ENCODE measurements at places on chromosomes 7 and 10.

DNA sequence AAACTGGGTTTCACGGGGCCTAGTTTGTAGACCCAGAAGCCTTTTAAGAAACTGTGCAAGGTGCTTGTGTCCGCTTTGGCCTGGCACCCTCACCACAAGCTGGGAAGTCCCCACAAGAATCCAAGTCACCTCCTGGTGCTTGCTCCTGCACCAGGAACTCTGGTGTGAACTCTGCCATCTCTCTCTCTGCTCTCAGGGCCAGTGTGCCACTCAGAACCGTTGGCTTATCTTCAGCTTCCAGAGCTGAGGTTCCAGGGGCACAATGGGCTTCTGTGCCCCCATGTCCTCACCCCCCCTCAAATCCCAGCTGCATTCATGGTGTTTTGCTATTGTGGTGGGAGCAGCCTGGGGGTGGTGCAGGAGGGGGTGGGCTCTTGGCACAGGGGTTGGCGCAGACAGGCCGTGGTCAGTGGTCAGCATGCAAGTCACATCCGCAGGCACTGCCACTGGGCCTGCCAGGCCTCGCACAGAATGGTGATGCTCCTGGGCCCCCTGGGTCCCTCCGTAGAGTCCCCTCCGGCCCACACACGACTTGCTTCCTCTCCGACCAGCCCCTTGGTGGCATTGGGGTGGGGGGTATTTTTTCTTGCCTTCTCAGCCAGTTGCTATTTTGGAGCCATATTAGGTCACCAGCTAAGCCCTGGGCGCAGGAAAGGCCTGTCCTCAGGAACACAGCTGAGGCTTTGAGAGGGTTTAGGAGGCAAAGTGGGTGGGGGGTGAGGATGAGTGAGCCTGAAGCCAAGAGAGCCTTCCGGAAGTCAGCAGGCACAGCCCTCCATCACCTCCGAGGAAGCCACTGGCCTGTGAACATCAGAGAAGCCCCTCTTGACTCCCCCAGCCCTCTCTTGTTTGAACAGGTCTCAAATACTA lies 3.0 kb downstream of the ZCCHC24 start:
- DNase-seq = no peak

DNA sequence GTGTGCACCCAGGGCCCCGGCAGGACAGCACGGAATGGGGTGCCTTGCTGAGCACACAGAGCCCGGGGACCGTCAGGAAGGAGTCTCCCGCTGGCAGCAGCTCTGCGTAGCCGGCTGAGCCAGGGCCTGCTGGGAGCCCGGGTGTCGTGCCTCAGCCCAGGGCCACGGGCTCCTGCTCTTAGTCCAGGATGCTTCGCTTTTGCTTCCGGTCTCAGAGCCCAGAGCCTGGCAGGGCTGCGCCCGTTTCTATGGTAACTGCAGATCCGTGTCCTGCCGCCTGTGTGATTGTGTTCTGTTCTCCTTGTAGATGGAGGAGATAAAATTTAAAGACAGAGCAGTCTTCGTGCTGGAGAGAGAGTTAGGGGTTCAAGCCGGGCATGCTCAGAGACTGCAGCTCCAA lies 53.7 kb upstream of the DPYSL4 start:
- no peak for DNase-seq

GRCh38 chr10:22268503-22268902 lies 47.7 kb upstream of the COMMD3 start:
- no peak for DNase-seq

DNA sequence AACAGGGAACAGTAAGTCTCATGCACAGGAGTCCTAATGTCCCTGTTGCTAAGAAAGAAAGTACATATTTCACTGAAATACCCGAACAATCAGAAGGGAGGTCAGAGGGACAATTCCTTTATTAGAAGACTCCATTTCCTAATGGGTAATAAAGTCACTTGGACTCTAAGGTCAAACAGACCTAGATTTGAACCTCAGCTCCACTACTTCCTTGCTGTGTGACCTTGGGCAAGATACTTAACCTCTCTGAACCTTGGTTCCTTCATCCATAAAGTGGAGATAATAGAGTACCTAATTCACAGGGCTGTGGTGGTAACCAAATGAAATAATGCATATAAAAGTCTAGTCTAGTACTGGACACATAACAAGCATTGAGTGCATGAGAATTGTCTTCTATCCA lies 29.2 kb upstream of the HABP2 start:
- DNase-seq = no peak

GRCh38 chr10:18429335-18429734 lies 222.1 kb downstream of the NSUN6 start:
- DNase-seq = no peak

GRCh38 chr7:132872034-132872433 lies 209.9 kb downstream of the CHCHD3 start:
- DNase-seq = no peak

GRCh38 chr10:86673827-86674581 lies 5.7 kb downstream of the LDB3 start:
- DNase-seq = no peak

- no peak for DNase-seq
These were observed 102.4 kb upstream of the SVIL start for GRCh38 chr10:29737074-29737593.

GRCh38 chr10:63206997-63207811 lies 74.1 kb downstream of the NRBF2 start:
- DNase-seq = no peak

DNA sequence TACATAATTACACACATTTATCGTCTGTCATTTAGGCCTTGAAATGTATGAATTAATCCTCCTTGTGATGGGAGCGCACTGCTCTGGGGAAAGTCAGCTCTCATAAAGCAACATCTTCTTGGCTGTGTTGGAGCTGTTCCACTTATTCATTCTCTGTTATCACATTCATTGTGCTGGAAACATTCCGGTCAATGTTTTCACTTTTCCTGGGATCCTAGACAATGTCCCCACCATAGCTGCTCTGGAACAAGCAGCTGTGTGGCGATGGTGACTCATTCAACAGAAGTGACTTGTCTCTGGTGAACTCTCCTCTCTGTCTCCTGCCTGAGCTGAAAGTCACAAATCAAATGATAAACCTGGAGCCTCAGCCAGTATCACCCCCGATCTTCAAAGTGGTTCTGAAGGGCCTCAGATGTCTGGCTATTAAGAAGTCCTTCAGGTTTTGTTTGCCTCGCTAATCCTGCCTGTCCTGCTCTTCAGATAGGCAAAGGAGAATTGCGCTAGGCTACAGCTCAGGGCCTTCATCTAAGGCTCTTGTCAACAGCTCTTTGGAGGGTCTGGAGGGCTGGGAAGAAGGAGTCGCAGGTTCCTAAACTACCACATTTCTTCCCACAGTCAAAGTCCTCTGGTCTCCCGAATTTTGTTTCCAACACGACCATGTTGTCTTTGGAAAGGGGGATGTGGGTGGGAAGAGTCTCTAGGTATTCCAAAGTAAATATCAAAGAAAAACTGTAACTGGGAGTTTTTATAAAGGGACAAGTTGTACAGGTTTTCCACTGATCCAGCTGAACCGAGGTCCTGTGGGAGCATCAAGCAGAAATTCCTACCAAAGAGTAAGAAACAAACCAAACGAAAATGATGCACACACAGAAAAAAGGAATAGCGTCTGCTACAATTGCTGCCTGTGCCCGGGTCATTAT lies 29.3 kb downstream of the KLF6 start:
- DNase-seq = no peak

DNA sequence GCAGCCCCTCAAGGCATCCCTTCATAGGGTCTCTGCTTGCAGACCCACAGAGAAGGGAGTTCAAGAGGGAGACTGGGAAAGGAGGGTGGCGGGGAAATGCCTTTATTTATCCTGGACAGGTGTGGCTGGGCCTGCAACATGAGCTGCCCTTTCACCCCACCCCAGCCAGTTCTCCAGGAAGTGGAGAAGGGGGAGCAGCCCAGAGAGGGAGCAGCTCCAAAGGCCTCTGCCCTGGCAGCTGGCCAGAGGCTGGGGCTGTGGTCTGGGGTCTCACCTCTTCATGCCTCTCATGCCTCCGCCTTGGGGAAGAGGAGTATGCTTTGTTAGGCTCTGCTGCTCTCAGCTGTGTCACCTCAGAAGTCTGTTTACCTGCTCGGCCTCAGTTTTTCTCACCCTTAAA lies 3.1 kb downstream of the LDB3 start:
- DNase-seq = no peak

- no peak for DNase-seq
These were observed 93.4 kb downstream of the GPR26 start for GRCh38 chr10:123759501-123760031.

DNA sequence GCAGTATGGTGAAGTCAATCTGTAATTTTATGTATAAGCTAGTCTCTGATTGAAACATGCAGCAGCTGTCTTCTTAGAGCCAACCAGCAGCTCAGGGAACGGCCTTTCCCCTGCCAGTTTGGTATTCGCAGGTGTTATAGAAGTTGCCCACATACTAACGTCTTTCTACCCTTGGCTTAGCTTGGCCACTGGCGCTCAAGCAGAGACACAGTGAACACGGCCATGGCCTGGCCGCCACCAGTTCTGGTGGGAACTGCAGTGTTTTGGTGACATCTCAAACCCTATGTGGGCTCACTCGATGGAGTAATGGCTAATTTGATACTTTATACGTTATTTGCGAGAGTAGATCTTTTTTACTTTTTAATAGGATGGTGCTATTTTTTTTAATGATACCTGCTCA lies 17.1 kb downstream of the EIF4H start:
- DNase-seq = no peak

GRCh38 chr7:116145245-116145852 lies 65.0 kb upstream of the TES start:
- no peak for DNase-seq

- DNase-seq = no peak
These were observed 586.6 kb downstream of the PTPRN2 start for GRCh38 chr7:158001003-158001402.

- no peak for DNase-seq
These were observed 101.6 kb downstream of the CYTH3 start for GRCh38 chr7:6170571-6171531.

DNA sequence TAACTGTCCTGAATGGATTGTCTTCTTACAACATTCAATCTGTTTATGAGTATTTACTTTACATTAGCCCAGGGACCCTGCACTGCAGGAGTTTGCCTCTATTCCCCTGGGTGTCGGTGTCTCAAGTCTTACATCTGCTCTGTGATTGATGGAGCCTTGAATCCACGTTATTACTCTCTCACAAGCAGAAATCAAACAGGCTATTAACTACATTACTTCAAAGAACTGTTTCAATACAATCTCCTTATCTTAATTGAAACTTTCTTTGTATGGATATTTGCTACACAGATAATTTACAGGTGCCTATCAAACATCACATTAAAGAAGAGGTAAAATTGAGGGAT lies 3.1 kb upstream of the ARID5B start:
- DNase-seq = no peak

GRCh38 chr10:126161691-126162090 lies 226.6 kb downstream of the ADAM12 start:
- no peak for DNase-seq

- DNase-seq = no peak
These were observed 310.9 kb upstream of the ZNF32 start for GRCh38 chr10:43959364-43960134.

GRCh38 chr10:72096115-72097000 lies 8.0 kb upstream of the SPOCK2 start:
- peak; percentile 39 for DNase-seq

- DNase-seq = no peak
These were observed 18.4 kb downstream of the FAM53B start for GRCh38 chr10:124725791-124726190.

DNA sequence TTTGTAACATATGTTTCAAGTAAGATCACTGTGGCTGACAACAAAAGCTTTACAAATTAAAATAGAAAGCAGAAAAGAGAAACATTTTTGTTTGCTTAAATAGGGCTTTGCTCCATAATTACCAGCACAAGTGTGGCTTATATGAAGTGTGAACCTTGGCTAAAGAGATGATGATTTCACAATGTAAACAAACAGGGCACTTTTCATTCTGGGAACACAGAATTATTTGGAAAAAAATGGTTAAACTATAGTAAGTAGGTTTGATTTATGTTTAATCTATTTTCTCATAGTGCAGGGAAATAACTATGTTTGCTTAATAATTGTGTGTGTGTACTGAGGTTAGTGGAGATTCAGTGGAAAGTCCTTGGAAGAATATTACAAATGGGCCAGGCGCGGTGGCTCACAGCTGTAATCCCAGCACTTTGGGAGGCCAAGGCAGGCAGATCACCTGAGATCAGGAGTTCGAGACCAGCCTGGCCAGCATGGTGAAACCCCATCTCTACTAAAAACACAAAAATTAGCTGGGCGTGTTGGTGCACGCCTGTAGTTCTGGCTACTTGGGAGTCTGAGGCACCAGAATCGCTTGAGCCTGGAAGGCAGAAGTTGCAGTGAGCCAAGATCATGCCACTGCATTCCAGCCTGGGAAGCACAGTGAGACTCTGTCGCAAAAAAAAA lies 19.1 kb upstream of the OTUD1 start:
- no peak for DNase-seq

DNA sequence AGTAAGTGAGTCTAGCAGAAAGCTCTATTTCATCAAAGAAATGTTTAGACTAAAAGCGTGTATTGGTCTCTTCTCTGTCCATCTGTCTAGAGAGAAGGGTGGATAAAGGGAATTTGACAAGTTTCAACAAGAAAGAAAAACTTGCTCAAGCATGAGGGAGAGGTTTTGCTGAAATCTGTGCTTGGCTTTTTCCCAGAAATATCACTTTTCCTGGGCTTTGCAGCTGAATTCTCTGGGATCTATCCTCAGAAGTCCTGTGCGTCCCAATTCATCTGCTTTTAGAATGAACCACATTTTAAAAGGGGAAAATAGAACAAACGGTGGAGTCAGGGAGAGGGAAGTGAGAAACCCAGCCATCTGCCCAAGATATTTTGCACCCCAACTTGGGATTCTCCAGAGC lies 59.6 kb upstream of the CELF2 start:
- no peak for DNase-seq

DNA sequence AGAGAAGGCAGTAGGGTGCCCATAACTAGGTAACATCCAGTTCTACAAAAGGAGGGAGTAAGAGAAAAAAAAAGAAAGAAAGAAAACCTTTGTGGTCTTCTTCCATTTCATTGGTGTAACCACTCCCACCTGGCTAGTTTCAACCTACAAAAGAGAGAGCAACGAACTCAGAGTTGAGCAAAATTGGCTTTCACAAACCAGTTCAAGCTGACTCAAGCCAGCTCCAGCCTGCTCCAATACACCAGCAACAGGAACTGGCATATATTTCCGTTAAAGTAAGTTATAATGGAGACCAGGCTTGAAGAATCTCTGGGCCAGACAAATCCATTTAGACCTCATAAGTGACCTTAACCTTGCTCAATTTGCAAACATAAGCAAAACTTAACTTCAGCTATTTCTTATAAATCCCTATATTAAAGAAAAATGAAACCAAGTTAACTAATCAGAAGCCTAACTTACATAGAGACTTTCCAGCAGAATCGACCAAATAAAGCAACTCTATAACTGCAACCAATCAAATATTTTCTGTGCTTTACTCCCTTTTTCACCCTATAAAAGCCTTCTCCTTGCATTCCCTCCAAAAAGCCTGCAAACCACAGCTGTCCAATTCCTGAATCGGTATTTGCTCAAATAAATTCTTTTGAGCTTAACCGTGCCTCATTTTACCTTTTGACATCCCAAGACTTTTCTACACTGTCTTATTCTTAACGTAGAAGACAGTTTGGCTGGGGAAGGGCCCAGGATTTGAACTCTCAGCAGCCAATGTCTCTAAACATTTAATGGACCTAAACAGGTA lies 10.1 kb downstream of the ANKRD22 start:
- DNase-seq = no peak

GRCh38 chr7:84697506-84697905 lies 489.4 kb downstream of the SEMA3D start:
- DNase-seq = no peak

- DNase-seq = no peak
These were observed 49.5 kb upstream of the RSU1 start for GRCh38 chr10:16866541-16867275.

- no peak for DNase-seq
These were observed 59.5 kb upstream of the SRPK2 start for GRCh38 chr7:105448181-105448580.
